ENCODE measurements at places on chromosomes 4 and X. TPM values are rescaled to one million over a fixed set of nuclear protein-coding genes. Genes with fewer than 3 reads are reported as not detected.

The SYNPO2 gene
- total RNA-seq: 36.9 TPM

The DCAF4L1 gene
- 0.57 TPM for total RNA-seq

- H3K4me1 ChIP-seq: no peaks in the 10 kb centered on the region
- no peaks in the 10 kb centered on the region for H3K36me3 ChIP-seq
- no peak overlapping the region for H3K4me3 ChIP-seq
- H3K27me3 ChIP-seq: no peaks in the 10 kb centered on the region
Measured at GRCh38 chr4:77500801-77501200, 104.8 kb upstream of the CXCL13 start.

DNA sequence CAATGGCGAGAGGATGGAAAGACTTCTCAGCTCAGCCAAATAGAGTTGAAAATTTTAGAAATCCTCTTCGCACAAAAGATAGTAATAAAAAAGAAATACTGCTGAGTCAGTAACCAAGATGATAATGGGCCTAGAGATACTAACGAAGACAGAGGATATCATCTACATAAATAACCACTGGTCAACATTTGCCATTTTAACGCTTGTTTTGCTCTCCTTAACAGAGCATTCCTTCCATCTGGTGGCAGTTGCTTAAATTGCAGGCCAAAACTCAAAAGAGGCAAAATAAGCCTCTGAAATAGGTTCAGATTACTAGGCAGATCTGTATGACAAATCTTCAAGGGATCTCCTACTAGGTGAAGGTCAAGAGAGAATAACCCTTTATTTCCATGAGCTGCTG is 51.7 kb upstream of the MCF2 start:
- H3K36me3 ChIP-seq: no peaks in the 10 kb centered on the region
- no peaks in the 10 kb centered on the region for H3K27me3 ChIP-seq
- no peaks in the 10 kb centered on the region for H3K4me1 ChIP-seq
- H3K27ac ChIP-seq: no peak overlapping the region
- no peak overlapping the region for H3K4me3 ChIP-seq
- no peak for DNase-seq

- no peaks in the 10 kb centered on the region for H3K4me1 ChIP-seq
- H3K27me3 ChIP-seq: no peaks in the 10 kb centered on the region
- no peak overlapping the region for H3K4me3 ChIP-seq
Measured at GRCh38 chrX:71632923-71633657, 14.8 kb upstream of the CXCR3 start.

Measured in spleen (tissue), 13 donors.